Activated CD4-positive, alpha-beta T cell treated with anti-CD3 and anti-CD28 coated beads, Interleukin-2, amount 10 ng/mL, durations not matched to agents 24 days and 14 days (primary cell): ENCODE measurements at places on chromosomes 3 and 15. TPM values are rescaled to one million over a fixed set of nuclear protein-coding genes. Genes with fewer than 3 reads are reported as not detected.

GLDN gene
- not detected in 2 replicates for total RNA-seq

CDC25A gene
- 57.0 and 60.2 TPM in 2 replicates for total RNA-seq

STXBP5L gene
- not detected in 2 replicates for total RNA-seq

GRCh38 chr3:150555859-150556436 lies 9.4 kb downstream of the EIF2A start:
- peaks cover 26% of the 10 kb centered on the region for H3K4me1 ChIP-seq
- H3K36me3 ChIP-seq, result peaks cover 48% of the 10 kb centered on the region

- no peak for DNase-seq
- no peaks in the 10 kb centered on the region for H3K36me3 ChIP-seq
- peaks cover 18% of the 10 kb centered on the region for H3K4me1 ChIP-seq
- H3K27ac ChIP-seq, result no peak overlapping the region
- no peak overlapping the region for H3K4me3 ChIP-seq
Measured at GRCh38 chr3:112681822-112682325, 40.9 kb upstream of the CCDC80 start.
